MG63 (cell line): ENCODE measurements at places on chromosomes 12 and 14. TPM values are rescaled to one million over a fixed set of nuclear protein-coding genes. Genes with fewer than 3 reads are reported as not detected.

NUMB gene
- total RNA-seq, result 12.2 and 21.5 TPM in 2 replicates

GRCh38 chr12:64392221-64392620, 1.7 kb upstream of the C12orf56 start:
- no peak for DNase-seq

DNA sequence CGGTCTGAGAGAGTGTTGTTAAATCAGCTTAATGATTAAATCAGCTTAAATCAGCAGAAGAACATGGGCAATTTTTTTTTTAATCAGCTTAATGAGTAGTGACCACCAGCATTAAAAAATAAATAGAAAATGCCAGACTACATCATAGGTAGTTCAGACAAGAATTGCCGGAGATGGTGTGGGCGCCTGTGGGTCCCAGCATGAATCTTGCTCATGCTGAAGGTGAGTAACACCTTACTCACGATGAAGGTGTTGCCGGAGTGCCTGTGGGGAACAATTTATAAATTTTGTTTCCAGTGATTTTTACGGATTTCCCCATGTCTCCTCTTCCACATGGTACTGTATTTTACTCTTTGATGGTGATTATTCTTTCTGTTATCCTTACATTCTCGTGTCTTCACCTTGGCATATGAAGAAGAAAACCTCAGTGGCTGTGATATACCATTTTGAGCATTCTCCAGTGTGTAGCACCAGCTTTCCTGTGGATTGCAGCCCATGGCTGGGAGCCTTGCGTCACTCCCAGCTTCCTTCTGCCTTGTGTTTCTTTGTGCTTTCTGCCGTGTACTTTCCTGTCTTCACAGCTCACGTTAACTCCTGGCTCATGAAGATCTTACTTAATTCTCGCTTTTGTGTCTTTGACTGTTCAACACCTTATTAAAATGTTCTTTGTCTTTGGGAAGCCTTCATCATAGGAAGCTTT, 4.7 kb downstream of the TDRD9 start:
- DNase-seq, result no peak

DNA sequence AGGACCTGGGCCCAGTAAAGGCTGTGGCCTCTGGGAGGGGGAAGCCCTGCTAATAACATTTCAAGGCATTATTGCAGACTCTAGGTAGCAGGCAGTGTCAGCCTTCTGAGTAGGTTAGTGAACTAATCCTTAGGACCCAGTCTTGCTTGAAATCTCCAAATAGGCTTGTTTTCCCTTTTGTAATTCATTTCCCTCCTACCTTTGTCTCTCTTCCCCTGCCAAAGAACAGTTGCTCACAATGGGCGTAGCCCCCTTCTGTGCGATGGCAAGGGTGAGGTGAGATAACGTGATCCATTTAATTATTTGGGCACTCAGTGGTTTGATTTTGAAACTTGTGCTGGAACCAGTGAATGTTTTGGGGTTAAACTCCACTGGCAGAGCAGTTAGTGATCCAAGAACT, 10.9 kb downstream of the PELI2 start:
- DNase-seq, result no peak
